ENCODE measurements at places on chromosomes 4 and X.
A peak's percentile ranks its signal among the peaks of the same experiment; 100 is the strongest.

DNA sequence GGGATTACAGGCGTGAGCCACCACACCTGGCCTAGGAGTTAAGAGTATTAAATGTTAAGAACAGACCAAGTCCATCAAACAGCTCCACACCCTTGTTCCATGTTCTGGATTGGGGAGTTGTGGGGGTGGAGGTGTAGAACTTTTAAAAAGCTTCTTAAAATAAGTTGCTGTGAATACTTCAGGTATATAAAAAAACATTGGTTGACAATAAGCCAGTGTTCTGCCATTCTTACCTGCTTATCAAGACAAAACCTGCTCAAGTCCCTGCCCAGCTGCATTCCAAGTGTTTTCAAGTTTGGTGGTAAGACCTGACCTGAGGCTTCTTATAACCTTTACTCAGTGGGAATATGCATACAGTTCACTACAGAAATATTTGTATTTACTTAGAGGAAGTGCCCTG lies 6.4 kb downstream of the RBM3 start:
- no peak for DNase-seq
- no peaks in the 10 kb centered on the region for H3K27me3 ChIP-seq
- H3K4me1 ChIP-seq, result no peaks in the 10 kb centered on the region
- H3K4me3 ChIP-seq, result no peak overlapping the region
- no peaks in the 10 kb centered on the region for H3K36me3 ChIP-seq
- H3K27ac ChIP-seq, result no peak overlapping the region

- H3K36me3 ChIP-seq, result no peaks in the 10 kb centered on the region
- H3K27ac ChIP-seq, result no peak overlapping the region
These were observed 14.0 kb upstream of the ZCCHC18 start for GRCh38 chrX:104098151-104098808.

DNA sequence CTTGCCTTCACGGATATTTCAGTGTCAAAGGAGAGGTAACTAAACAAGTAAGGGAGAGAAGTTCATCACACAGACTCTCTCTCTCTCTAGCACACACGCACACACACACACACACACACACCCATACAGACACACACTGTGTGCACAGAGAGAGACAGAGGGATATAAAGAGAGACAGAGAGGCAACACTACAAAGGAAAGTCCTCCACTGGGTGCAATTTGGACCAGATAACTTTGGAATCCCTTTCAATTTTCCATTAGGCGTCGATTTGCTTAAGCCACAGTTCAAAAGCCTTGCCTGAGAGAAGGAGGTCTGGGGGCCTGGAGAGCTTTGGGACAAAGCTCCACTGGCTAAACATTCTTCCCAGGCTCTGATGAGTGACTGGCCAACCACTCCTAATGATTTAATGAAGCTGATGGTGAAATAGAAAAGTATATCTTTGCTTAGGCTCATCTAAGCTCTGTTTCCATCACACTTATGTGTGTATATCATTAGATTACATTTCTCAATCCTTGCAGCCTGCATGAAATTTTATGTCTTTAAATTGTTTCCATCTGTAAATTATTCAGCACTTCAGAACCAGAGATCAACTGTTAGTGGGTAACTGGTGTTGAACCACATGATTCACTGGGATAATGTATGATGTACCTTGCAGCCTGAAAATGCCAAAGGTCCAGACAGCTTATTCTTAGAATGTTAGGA lies 180.8 kb downstream of the MAGEB17 start:
- no peak overlapping the region for H3K4me3 ChIP-seq
- H3K36me3 ChIP-seq, result no peaks in the 10 kb centered on the region
- no peaks in the 10 kb centered on the region for H3K27me3 ChIP-seq
- no peaks in the 10 kb centered on the region for H3K4me1 ChIP-seq

- H3K27ac ChIP-seq, result no peak overlapping the region
- H3K4me1 ChIP-seq, result no peaks in the 10 kb centered on the region
- no peaks in the 10 kb centered on the region for H3K36me3 ChIP-seq
- H3K27me3 ChIP-seq, result no peaks in the 10 kb centered on the region
- DNase-seq, result no peak
- H3K4me3 ChIP-seq, result no peak overlapping the region
These were observed 2542.7 kb downstream of the PCDH7 start for GRCh38 chr4:33262824-33263223.

- H3K27ac ChIP-seq, result no peak overlapping the region
- H3K36me3 ChIP-seq, result no peaks in the 10 kb centered on the region
- H3K4me1 ChIP-seq, result no peaks in the 10 kb centered on the region
- no peak overlapping the region for H3K4me3 ChIP-seq
- no peaks in the 10 kb centered on the region for H3K27me3 ChIP-seq
These were observed 163.3 kb downstream of the ATRX start for GRCh38 chrX:77622672-77623071.

DNA sequence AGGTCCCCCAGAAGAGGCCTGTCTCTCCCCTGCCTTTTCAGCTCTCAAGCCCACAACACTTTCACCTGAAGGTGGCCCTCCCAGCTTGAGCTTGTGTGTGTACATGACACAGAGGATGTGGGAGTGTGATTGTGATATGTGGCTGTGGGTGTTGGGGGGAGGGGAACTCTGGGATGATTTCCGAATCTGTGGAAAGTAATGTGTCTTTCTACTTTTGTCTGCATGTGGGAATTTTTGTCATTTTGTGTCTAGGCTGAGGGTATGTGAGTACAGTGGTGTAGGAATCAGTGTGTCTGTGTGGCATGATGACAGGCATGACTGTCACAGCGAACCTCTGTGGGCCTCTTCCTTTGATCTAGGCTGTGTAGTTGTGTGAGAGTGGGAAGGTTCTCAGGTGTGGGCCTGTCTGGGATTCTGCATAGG lies 6.4 kb downstream of the SYP start:
- H3K27me3 ChIP-seq, result no peaks in the 10 kb centered on the region
- no peak overlapping the region for H3K4me3 ChIP-seq
- DNase-seq, result no peak
- H3K36me3 ChIP-seq, result no peaks in the 10 kb centered on the region

- H3K4me3 ChIP-seq, result no peak overlapping the region
- no peaks in the 10 kb centered on the region for H3K4me1 ChIP-seq
- H3K36me3 ChIP-seq, result no peaks in the 10 kb centered on the region
- no peaks in the 10 kb centered on the region for H3K27me3 ChIP-seq
- H3K27ac ChIP-seq, result no peak overlapping the region
These were observed 213.4 kb upstream of the S100G start for GRCh38 chrX:16436348-16437188.

DNA sequence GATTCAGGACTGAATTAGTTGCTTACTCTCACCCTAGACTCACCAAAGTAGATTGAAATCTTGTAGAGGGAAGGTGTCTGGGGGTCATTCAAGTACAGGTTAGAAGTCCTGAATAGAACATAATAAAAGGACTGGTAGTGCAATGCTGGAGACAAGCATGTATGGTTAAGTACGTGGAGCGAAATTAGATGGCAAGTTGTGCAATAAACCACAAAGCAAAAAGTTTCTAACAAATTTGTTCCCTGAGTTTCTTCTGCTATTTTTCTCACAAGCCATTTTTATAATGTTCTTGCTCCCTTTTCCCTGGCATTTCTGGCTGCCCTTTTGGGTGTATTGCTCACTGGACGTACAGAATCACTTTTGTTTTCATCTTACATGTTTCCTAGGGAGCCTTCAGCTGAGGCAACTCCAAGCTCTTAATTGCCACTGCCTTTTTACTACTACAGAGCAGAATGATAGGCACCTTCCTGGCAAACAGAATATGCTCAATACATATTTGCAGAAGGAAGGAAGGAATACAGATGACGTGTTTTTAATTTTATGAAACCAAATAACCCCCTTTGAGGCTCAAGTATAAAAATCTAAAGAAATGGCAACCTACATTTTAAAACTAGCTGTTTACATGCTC lies 23.4 kb downstream of the LANCL3 start:
- no peaks in the 10 kb centered on the region for H3K4me1 ChIP-seq
- no peak overlapping the region for H3K27ac ChIP-seq
- no peaks in the 10 kb centered on the region for H3K27me3 ChIP-seq

DNA sequence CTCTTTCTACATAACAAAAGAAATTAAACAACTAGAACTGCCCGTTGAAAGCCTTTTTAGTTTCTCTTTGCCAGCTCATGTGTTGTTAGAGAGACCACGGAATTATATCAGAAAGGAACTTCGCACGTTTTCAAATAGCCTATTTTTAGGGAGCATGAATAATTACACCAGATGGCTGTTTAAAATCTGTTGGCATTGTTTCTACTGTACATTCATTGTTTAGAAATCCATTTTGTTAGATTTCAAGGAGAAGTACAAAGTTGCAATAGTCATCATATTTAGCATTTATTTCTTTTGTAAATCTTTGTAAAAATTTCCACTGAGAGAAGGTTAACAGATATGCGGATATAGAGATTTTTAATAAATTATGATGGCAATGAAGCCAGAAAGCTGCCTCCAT lies 403.0 kb upstream of the HS3ST1 start:
- H3K36me3 ChIP-seq, result no peaks in the 10 kb centered on the region
- H3K27me3 ChIP-seq, result no peaks in the 10 kb centered on the region
- H3K4me1 ChIP-seq, result no peaks in the 10 kb centered on the region
- H3K27ac ChIP-seq, result no peak overlapping the region
- H3K4me3 ChIP-seq, result no peak overlapping the region
- no peak for DNase-seq

DNA sequence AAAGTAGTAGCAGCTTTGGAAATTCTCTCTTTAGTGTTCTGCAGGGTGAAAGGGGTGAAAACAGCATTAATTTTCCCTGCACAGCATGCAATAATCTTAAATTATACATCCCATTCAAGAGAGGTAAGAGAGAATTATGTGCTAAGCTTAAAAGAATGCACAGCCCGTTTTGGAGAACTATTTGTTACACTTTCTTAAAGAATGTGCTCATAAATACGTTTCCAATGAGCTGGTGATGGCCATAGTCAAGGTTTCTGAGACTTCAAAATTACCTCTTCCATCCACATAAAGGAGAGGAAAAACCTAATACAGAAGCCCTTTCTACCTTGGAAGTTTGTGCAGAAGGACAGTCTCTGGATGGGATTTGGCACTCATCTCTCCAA lies 766.7 kb upstream of the TENM3 start:
- H3K27ac ChIP-seq, result no peak overlapping the region
- H3K4me3 ChIP-seq, result no peak overlapping the region
- no peaks in the 10 kb centered on the region for H3K4me1 ChIP-seq
- H3K36me3 ChIP-seq, result no peaks in the 10 kb centered on the region
- no peak for DNase-seq

DNA sequence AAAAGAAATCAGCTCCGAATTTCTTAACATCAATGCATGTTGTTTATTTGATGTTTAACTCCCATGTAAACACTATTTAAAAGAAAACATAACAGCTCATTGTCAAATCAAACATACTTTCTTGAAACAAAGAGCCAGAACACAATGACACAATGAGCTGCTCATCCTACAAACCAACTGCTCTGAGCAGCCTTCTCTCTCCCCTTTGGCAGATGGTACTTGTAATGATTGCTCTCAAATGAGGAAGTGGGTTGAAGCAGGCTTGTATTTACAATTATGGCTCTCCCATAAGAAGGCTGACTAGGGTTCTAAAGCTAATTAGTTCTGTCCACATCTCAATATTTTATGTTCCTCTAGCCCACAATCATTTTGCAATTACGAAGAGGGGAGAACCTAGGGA lies 637.8 kb upstream of the ADGRL3 start:
- H3K4me3 ChIP-seq, result no peak overlapping the region
- no peaks in the 10 kb centered on the region for H3K27me3 ChIP-seq
- H3K4me1 ChIP-seq, result no peaks in the 10 kb centered on the region
- DNase-seq, result no peak

GRCh38 chrX:130119312-130119898 lies 9.1 kb upstream of the ELF4 start:
- H3K4me3 ChIP-seq, result no peak overlapping the region
- peaks cover 4% of the 10 kb centered on the region for H3K4me1 ChIP-seq
- no peak for DNase-seq
- peak overlapping the region; percentile 50 for H3K27ac ChIP-seq
- no peaks in the 10 kb centered on the region for H3K36me3 ChIP-seq

GRCh38 chr4:153553819-153554170 lies 87.6 kb downstream of the TMEM131L start:
- DNase-seq, result no peak
- H3K36me3 ChIP-seq, result peaks cover 8% of the 10 kb centered on the region
- peaks cover 13% of the 10 kb centered on the region for H3K4me1 ChIP-seq

GRCh38 chr4:77893451-77893850 lies 30.8 kb downstream of the MRPL1 start:
- no peak for DNase-seq
- H3K27me3 ChIP-seq, result no peaks in the 10 kb centered on the region
- H3K36me3 ChIP-seq, result no peaks in the 10 kb centered on the region
- H3K27ac ChIP-seq, result no peak overlapping the region
- H3K4me3 ChIP-seq, result no peak overlapping the region

GRCh38 chrX:12791257-12792228 lies at the start of gene PRPS2:
Gene PRPS2, plus strand, starts transcription at chrX:12791412. Its CDS starts 86 bp downstream, at chrX:12791498.
- DNase-seq, result peak; percentile 18
- no peaks in the 10 kb centered on the region for H3K27me3 ChIP-seq
- peak within 1 kb of the TSS; percentile 36 for H3K27ac ChIP-seq
- H3K4me3 ChIP-seq, result peak within 1 kb of the TSS; percentile 55

DNA sequence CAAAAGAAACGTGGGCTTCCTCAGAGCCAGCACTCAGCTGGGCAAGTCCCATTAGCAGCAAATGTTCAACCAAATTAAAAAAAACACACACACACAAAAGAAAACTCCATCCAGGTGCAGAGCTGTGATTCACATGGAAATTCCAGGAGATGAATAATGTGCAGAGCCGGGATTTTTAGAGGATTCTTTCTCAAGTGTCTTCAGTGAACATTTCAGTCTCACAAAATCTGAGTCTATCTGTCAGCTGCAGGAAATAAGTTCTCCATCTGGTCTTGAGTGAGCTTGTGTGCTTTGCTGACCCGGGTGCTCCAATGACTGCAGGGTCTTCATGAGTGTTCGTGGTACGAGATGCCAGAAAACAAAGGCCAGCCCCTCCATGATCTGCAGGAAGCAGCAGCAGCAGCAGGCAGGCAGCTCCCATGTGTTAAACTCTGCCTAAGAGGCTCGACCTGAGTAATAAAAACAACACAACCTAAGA lies 44.3 kb downstream of the RASGEF1B start:
- H3K27me3 ChIP-seq, result no peaks in the 10 kb centered on the region
- no peaks in the 10 kb centered on the region for H3K36me3 ChIP-seq
- H3K27ac ChIP-seq, result peak overlapping the region; percentile 87
- H3K4me1 ChIP-seq, result no peaks in the 10 kb centered on the region
- no peak overlapping the region for H3K4me3 ChIP-seq
